ENCODE measurements at places on chromosomes 5 and 9.

- DNase-seq = no peak
Observed at GRCh38 chr9:133250741-133251170, 24.2 kb downstream of the ABO start.

DNA sequence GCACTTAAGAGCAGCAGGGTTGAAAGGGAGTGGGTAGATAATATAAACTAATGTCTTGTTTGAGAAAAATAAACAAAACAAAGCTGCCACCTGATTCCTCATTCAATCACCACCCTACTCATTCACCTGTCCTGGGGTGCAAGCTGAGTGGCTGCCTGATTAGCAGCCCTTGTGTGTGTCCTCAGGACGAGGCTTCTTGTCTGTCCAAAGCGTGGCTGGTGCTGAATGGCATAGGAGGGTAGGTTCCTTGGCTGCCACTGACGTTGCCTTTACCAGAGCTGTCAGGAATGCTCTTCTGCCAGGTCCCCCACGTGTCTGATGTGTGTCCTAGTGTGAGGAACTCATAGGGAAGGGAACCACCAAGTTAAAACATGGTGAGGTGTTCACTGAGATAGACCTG, 146.6 kb upstream of the SLC24A2 start:
- no peak for DNase-seq

DNA sequence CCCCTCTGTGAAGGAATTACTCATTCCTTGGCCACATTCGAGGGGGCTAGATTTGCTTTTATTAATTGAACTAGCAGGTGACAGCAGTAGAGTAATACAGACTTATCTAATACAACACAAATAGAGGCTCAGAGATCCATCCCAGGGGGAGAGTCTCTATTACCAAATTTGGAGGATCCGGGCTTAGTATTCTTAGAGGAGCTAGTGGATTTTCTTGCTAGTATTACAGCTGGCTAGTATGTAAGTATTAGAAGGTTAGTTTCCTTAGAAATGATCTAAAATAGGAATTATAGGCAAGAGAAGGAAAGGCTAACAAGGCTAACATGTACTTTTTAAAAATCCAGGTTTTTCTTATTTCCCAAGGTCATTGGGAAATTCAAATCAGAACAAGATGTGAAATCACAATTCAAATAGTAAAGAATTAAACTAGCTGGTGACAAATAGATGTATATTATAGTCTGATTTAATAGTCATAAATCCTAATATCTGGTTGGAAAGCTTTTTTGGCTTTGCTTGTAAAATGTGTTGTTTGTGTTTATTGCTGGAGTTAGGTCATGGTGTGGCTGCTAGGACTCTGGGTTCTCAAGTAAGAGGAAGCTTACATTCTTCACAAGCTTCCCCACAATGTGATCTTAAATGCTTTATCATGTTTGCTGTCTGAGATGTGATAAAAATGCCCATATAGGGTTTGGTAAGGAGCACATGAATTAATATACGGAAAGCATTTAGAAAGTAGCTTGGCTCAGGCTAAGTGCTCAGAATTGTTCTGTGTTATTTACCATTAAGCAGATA, 160.4 kb upstream of the MPDZ start:
- no peak for DNase-seq

GRCh38 chr5:169595172-169595820, 11.7 kb downstream of the SPDL1 start:
- no peak for DNase-seq

GRCh38 chr5:90902651-90903386, 344.2 kb downstream of the ADGRV1 start:
- no peak for DNase-seq

- DNase-seq = no peak
Observed at GRCh38 chr9:94553029-94553938, 1.6 kb upstream of the PCAT7 start.

- DNase-seq = no peak
Observed at GRCh38 chr9:89225991-89226471, 47.4 kb upstream of the SHC3 start.

All from anterior cingulate cortex (tissue), 58 donors.